ENCODE measurements at places on chromosomes 5 and 9.

- no peak for DNase-seq
Observed at GRCh38 chr5:142296914-142297417, 27.9 kb downstream of the SPRY4 start.

DNA sequence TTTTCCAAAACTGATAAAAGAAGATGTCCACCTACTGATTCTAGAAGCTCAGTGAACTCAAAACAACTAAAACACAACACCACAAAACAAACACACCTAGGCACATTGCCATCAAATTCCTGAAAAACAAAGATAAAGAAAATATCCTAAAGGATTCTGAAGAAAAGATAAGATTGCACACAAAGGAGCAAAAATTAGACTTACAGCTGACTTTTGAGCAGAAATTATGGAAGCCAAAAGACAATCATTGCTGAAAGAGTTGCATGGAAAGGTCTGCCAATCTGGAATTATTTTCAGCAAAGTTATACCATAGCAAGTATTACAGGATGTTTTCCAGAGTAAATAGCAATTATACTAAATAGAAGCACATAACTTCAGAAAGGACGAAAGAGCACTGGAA, 128.2 kb upstream of the IRX2 start:
- DNase-seq, result no peak

GRCh38 chr9:73780916-73781315, 629.3 kb downstream of the ANXA1 start:
- no peak for DNase-seq

DNA sequence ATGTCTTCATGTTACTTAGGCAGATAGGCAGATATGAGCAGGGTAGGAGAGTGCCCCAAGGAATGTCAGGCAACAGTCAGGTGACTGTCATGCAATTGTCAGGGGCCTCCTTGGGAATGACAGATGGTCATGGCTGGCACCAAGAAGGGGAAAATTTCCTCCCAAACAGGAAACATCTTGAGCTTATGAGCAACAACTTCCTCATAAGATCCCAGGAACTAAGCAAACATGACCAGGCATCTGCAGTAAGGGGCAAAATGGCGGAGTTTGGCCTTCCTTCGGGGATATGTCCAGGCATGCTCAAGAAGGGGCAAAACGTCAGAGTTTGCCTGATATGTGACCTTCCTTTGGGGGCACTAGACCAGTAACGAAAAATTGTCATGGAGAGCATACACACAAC, 591.8 kb downstream of the PDE4D start:
- no peak for DNase-seq

GRCh38 chr9:14402583-14402982, 88.6 kb upstream of the NFIB start:
- no peak for DNase-seq

DNA sequence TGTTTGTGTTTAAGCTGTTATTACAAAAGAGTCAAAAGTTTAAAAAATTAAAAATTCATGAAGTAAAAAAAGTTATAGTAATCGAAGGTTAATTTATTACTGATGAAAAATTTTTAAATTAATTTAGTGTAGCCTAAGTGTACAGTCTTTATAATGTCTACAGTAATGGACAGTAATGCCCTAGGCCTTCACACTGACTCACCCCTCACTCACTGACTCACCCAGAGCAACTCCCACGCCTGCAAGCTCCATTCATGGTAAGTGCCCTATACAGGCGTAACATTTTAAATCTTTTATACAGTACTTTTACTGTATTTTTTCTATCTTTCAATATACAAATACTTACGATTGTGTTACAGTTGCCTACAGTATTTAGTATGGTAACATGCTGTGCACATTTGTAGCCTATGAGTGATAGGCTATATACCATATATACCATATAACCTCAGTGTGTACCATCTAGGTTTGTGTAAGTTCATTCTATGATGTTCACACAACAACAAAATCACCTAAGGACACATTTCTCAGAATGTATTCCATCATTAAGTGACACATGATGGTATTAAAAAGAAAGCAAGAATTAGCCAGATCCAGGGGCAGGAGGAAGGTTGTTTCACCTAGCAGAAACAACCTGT, 40.1 kb downstream of the DCAF10 start:
- DNase-seq, result no peak

Measured in CD14-positive monocyte (primary cell).